Left ventricle myocardium superior (tissue), 1 donor: ENCODE measurements at places on chromosomes 4 and X. TPM values are rescaled to one million over a fixed set of nuclear protein-coding genes. Genes with fewer than 3 reads are reported as not detected.

The MAGEA10 gene
- total RNA-seq: not detected

- no peak for DNase-seq
These were observed 104.4 kb downstream of the ADRA2C start for GRCh38 chr4:3870567-3870962.

The CHRNA9 gene
- total RNA-seq: not detected

The NCAPG gene
- 0.72 TPM for total RNA-seq

DNA sequence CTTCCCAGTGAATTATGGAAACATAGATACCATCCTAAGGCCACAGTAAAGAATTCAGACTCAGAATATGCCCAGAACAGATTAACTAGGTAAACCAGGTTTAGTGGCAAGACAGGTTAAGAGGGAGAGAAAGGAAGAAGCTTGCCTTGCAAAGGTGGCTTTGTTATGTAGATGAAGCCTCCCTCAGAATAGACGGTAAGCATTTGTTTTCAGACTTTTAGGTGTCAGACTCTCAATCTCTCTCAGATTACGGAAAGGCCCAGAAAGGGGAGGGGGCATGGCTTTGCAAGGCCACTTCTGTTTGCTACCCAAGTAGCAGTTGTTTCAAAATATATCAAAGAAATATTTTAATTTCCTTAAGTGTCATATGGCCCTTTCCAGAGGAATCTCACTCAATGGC lies 457.1 kb upstream of the BOD1L1 start:
- DNase-seq: no peak

The SPACA5 gene
- total RNA-seq: not detected

The MAGEA8 gene
- total RNA-seq: not detected

GRCh38 chrX:24026432-24026831 lies 554 bp downstream of the KLHL15 start:
- no peak for DNase-seq
